ENCODE measurements at places on chromosomes 7 and 10. TPM values are rescaled to one million over a fixed set of nuclear protein-coding genes. Genes with fewer than 3 reads are reported as not detected.

GRCh38 chr10:46235705-46236545, 50.9 kb upstream of the ANTXRL start:
- DNase-seq = no peak

- DNase-seq = no peak
Measured at GRCh38 chr7:140289804-140290203, 108.5 kb downstream of the SLC37A3 start.

DNA sequence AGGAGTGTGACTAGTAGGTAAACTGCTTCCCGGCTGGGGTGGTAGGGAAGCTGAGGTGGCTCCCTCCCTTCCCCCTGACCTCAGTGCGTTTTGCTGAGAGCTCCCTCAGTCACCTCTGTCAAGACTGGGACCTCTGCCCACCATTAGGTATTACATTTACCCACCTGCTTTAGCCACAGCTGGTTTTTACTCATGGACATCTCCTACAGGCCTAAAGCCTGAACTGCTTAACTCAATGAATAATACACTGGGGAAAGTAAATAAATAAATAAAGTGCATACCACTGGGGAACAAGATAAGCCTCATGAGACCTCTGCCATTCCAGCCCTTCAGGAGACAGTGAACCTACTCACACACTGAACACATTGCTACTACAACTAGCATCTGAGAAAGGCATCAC, 38.9 kb upstream of the CDK13 start:
- no peak for DNase-seq

DNA sequence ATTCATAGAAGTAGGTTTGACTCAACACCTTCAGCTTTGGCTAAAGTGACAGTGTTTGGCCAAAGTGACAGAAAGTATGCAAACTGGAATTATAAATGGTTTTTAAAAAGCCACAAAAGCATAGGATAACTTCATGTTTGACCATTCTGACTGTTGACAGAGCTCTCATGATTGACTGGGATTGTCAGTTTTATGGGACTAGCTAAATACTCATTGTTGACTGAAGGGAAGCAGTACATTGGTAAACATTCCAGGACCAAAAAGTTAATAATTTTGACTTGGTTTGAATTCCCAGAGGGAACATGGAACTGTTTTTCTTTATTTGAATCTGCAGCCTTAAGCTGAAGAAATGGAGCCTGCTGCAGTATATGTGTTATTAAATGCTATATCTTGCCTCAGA, 84.6 kb upstream of the STEAP4 start:
- no peak for DNase-seq

The FAM24B gene
- 10.1 TPM for total RNA-seq

- DNase-seq = no peak
Measured at GRCh38 chr10:112821663-112822062, 128.4 kb upstream of the TCF7L2 start.

DNA sequence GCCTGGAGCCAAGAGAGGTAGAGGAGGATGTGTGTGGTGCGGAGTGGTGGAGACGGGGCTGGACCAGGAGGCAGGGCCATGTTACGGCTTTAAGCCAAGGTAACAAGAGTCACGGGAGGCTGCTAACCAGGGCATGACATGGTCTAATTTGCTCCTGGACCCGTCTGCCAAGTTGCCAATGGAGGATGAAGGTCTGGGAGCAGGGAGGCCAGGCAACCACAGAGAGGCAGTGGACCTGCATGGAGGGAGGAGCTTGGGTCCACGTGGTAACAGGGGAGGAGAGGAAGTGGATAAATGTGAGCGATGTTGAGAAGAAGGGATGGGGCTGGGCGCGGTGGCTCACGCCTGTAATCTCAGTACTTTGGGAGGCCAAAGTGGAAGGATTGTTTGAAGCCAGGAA, 31.0 kb downstream of the SRRM3 start:
- DNase-seq = no peak

DNA sequence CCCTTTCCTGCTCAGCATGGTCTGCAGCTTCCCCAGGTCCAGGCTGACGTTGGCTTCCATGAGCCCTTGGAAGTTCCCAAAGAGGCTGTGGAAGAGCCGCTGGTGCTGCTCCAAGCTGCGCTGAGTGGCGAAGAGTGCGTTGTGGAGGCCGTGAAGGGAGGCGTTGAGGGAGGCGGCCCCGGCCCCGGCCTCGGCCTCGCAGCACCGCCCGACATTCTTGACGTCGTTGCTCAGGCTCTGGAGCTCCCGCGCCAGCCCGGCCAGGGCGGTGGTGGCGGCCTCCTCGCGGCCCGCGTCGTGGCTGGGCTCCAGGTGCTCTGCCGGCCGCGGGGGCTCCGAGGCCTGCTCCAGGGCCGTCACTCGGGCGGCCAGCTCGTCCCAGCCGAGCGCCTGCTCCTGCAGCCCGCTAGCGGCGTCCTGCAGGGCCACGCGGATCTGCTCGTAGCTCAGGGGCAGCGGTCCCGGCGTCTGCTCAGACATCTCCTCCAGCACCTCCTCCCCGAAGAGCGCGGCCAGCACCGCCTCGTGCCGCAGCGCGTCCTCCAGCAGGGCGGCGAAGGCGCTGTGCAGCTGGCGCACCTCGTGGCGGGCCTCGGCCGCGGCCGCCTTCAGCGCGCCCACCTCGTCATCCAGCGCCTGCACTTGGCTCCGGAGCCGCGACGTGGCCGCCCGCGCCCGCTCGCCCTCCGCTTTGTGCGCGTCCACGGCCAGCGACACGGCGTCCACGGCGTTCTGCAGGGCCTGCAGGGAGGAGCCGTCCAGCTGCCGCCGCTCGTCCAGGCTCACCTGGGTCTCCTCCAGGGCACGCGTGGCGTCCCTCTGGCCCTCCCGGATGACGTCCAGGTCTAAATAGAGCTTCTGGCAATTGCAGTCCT, 14.7 kb downstream of the MMRN2 start:
- DNase-seq = no peak

- no peak for DNase-seq
Measured at GRCh38 chr10:102599565-102600327, 44.5 kb upstream of the TRIM8 start.

The GJD4 gene
- total RNA-seq = 13.9 TPM

The FEZF1 gene
- total RNA-seq = not detected

DNA sequence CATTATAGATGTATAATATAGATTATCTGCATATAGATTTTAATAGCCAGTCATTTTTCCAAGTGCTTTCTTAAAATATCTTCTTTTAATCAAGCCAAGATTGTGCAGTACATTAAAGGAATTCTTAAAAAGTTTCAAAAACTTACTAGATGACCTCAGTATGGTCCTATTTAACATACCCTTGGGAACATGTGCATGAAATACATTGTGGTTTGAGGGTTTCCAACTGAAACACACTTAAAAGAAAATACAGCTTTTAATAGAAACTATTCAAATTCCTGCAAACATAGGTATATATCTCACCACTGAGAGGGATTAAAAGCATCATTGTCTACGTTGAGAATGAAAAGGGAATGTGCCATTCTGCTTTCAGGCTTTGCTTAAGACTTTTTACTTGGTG, 364.9 kb downstream of the SUGCT start:
- DNase-seq = no peak

The CDHR1 gene
- total RNA-seq = 0.86 TPM

DNA sequence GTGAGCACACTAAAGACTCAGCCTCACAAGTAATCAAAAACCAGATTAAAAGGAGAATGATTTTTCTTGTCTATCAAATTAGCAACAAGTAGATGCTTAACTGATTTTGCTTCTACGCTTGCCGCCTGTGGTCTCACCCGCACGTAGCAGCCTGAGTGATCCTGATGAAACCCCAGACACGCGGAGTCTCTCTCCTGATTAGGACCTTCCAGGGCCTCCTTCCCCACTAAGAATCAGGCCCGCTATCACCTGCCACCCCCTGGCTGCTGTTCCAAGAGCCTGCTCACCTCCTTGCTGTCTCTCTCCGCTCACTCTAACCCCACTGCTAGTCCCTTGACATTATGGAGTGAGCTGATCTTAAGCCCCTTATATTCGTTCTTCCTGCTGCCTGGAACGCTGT, 325.9 kb upstream of the NRP1 start:
- no peak for DNase-seq

GRCh38 chr7:15586266-15586665, 24.5 kb upstream of the AGMO start:
- no peak for DNase-seq

The LDB3 gene
- total RNA-seq = 137 TPM

The POLD2 gene
- 211 TPM for total RNA-seq

GRCh38 chr10:87973635-87974034, 110.2 kb downstream of the PTEN start:
- DNase-seq = no peak

The GNGT1 gene
- not detected for total RNA-seq

- peak; percentile 49 for DNase-seq
Measured at GRCh38 chr7:25854608-25855497, 297.1 kb upstream of the NFE2L3 start.

GRCh38 chr7:106566196-106566595, 94.8 kb downstream of the CCDC71L start:
- DNase-seq = no peak

GRCh38 chr7:159227433-159227832, 82.8 kb upstream of the VIPR2 start:
- DNase-seq = no peak

DNA sequence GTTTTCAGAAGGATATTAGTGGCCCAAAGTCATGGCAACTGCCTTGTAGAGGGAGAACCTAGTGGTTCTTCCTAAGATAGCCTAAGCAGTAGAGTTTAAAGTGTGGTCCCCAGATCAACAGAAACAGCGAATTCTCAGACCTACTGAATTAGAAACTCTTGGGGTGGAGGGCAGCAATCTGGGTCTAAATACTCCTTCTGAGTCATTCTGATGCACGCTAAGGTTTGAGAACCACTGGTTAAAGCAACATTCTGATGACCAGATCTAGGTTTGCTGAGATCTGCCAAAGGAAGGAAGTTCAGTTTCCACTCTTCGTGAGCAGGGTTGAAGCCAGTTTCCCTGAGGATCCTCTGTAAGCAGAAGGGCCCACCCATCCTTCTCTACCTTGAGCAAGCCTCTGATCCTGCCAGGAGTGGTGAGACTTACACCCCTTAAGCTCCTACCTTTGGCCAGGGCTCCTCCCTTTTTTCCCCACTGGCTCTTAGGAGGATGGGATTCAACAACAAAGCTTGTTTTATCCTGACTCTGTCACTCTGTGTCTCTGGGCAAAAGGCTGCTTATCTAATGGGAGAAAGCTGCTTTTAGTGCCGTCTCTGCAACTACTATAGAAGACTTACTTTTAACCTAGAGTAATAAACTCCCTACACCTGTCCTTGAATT, 26.8 kb upstream of the TRUB1 start:
- DNase-seq = no peak

DNA sequence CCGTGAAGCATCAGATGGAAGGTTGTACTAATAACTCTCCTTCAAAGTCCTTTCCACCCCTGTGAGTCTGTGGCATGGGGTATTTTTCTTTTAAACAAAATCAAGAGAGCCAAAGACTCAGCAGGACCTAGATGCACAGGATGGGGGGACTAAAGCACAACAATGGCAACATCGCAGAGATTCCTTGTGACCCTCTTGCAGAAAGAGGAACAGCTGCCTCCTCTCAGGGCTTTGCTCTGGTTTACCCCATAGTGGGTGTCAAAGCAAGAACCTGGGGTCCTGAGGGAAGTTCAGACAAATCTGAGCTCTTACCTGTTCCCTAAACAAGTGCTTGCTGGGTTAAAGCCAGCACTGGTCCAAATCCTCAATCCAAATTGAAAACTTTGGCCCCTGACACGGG, 39.2 kb downstream of the FGF8 start:
- DNase-seq = no peak

GRCh38 chr10:107614939-107615685, 450.6 kb upstream of the SORCS1 start:
- peak; percentile 36 for DNase-seq

The CPA4 gene
- total RNA-seq = 5.7 TPM

The NKX2-3 gene
- not detected for total RNA-seq

GRCh38 chr10:79137826-79138225, 69.1 kb downstream of the ZMIZ1 start:
- DNase-seq = peak; percentile 90

The MEST gene
- 151 TPM for total RNA-seq

- DNase-seq = peak; percentile 80
Measured at GRCh38 chr7:129343099-129343700, 91.0 kb upstream of the STRIP2 start.

GRCh38 chr7:105815576-105815975, 60.8 kb downstream of the ATXN7L1 start:
- DNase-seq = no peak

The PAPOLB gene
- 0.05 TPM for total RNA-seq

The NXPH1 gene
- total RNA-seq = 0.13 TPM

GRCh38 chr10:132662186-132662920, 123.6 kb downstream of the NKX6-2 start:
- no peak for DNase-seq

- no peak for DNase-seq
Measured at GRCh38 chr10:131195558-131196159, 115.9 kb downstream of the TCERG1L start.

GRCh38 chr7:93920496-93921182, 896 bp upstream of the GNG11 start:
- peak; percentile 54 for DNase-seq

- no peak for DNase-seq
Measured at GRCh38 chr10:106401161-106401560, 763.3 kb downstream of the SORCS1 start.

The NPFFR1 gene
- not detected for total RNA-seq

GRCh38 chr7:636396-636795, 90.1 kb upstream of the DNAAF5 start:
- DNase-seq = peak; percentile 59

The DEPP1 gene
- 37.4 TPM for total RNA-seq

The POLR2J gene
- 58.9 TPM for total RNA-seq

GRCh38 chr7:140593672-140593982, 47.0 kb downstream of the DENND2A start:
- no peak for DNase-seq

GRCh38 chr10:126331101-126331500, 57.2 kb downstream of the ADAM12 start:
- DNase-seq = peak; percentile 62

The PNPLA8 gene
- total RNA-seq = 58.5 TPM

- DNase-seq = peak; percentile 90
Measured at GRCh38 chr10:69474742-69475432, 23.6 kb downstream of the TSPAN15 start.

The NEUROG3 gene
- not detected for total RNA-seq

DNA sequence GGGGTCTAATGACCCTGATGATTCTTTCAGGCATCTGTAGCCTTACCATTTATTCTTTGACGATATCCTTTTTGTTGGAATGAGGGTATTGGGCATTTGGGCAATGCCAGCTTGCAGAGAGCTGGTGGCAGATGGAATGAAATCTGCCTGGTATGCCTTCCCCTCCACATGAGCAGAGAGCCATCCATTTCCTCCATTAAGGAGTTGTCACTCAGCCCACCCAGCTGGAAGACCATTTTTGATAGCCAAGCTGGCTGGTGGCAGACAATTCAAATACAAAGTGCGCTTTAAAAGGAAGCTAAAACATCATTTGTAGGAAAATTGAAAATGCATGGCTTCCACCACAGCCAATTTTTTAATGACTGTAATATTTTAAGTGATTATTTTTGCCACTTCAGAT, 240.1 kb upstream of the SLC26A5 start:
- DNase-seq = no peak

GRCh38 chr7:100572949-100573675, 588 bp downstream of the SAP25 start:
- DNase-seq = no peak

- DNase-seq = no peak
Measured at GRCh38 chr10:76723844-76724243, 913.8 kb downstream of the KCNMA1 start.

The TMEM273 gene
- total RNA-seq = not detected

Data from myocyte (in vitro differentiated cells).